Lower lobe of right lung (tissue), 2 donors: ENCODE measurements at places on chromosomes 2 and 18. TPM values are rescaled to one million over a fixed set of nuclear protein-coding genes. Genes with fewer than 3 reads are reported as not detected.

GRCh38 chr2:193272011-193272410 lies 1077.3 kb upstream of the TMEFF2 start:
- H3K27me3 ChIP-seq = no peaks in the 10 kb centered on the region
- no peak for DNase-seq
- no peaks in the 10 kb centered on the region for H3K36me3 ChIP-seq
- no peak overlapping the region for H3K4me3 ChIP-seq

DNA sequence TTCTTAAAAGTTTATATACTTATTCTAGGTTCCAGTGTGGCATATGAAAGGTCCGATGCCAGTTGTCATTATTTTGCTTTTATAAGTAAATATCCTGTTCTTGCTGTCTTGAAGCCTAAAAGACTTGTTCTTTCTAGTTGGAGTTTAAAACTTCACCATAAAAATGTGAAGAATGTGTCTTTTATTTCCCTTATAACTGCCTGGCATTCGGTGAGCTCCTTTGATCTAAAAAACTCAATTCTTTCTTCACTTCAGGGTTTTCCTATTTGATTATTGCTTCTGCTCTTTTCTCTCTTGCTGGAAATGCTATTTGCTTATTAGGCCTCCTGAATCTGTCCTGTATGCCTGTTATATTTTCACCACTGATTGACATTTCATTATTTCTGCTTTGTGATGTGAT lies 51.6 kb downstream of the TSPYL6 start:
- H3K36me3 ChIP-seq = no peaks in the 10 kb centered on the region
- H3K27ac ChIP-seq = no peak overlapping the region
- no peaks in the 10 kb centered on the region for H3K27me3 ChIP-seq
- no peak overlapping the region for H3K4me3 ChIP-seq
- H3K4me1 ChIP-seq = peaks cover 23% of the 10 kb centered on the region

DNA sequence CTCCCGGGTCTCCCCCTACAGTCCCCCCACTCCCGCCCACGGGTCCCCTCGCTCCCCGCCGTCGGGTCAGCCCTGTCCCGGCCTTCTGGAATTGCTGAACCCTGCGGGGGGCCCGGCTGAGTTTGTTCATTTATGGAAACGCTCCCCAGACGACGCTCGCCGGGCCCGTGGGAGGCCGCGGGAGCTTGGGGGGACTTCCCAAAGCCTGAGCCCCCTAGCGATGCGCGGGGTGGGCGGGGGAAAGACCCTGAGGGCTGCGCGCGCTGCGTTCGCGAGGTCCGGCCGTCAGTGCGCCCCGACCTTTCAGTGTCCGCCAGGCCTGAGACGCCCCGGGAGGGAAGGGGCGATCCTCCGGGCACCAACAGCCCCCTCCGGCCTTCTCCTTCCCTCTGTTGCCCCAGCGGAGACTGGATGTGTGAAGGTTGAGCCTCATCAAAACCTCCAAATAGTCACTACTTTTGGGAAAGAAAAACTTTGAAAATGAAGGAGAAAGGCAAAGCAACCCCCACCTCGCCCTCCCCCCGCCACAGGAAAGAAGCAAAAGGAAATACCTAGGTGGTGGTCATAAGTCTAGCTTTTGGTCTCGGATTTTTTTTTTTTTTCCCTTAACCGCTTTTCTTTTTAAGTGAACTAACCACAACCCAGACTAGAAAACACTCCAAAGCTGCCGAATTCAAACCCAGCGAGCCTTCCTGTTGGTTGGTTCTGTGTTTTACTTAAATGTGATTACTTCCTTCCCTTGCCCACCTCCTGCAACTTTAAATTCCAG lies 509 bp upstream of the CYS1 start:
- DNase-seq = no peak
- H3K4me1 ChIP-seq = peaks cover 19% of the 10 kb centered on the region
- H3K27ac ChIP-seq = peak overlapping the region; percentile 31
- H3K4me3 ChIP-seq = peak overlapping the region; percentile 53
- no peaks in the 10 kb centered on the region for H3K36me3 ChIP-seq

DNA sequence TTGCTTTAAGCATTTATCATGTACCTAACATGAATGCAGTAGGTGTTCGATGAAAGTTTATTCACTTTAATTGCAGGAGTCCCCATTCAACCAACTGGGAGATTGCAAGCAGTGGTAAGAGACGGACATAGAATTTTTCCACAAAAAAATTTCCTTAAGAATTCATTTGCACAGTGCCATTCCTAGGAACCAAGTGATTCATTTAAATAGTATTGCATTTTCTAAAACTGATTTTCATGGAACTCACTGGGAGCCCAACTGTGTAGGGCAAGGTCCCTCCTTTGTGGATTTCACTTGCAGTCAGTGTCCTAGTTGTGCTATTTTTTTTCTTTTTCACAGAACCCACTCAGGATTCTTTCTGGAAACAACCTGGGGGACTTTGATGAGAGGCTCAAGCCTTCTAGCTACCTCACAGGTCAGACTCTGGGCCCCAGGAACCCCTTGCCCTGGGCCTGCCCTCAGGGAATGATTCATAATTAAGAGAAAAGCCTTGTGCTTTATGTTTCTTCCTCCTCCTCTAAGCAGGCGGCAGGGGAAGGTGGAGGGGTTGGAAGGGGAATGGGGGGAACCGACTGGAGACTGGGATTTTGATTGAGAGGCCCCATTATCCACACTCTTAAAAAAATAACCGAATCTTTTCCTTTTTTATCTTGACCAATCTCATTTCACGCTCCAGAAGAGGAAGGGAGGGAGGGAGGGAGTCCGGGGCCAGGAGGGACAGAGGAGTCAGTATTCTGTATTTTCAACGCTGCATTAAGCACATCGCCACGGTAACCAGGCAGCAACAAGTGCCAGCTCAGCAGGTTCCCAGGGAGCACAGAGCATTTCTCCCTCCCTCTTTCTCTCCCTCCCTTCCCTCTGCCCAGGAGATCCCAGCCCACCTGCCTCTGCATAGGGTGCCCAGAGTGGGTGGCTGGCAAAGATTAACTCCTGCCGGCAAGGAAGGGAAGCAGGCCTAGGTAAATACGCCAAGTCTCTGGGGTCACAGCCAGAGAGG lies 51.8 kb downstream of the PSD4 start:
- no peak for DNase-seq
- no peaks in the 10 kb centered on the region for H3K4me1 ChIP-seq
- no peaks in the 10 kb centered on the region for H3K36me3 ChIP-seq

DNA sequence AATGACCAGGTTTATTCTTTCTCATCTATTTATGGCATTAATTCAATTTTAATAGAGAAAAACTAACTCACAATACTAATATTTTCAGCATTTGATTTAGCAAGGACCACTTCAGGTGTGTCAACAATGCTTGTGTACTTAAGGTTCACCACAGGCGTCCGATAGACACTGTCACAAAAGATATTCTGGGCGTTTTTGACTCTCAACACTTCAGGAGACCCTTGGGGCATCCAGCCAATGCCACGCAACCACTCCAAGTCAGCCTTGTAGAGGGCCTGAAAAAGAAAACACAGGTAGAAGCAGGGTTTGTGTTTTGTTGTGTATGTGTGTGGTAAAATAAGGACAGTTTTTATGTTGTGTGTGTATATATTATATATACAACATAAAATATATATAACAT lies 158.2 kb downstream of the NEB start:
- no peak overlapping the region for H3K4me3 ChIP-seq
- no peaks in the 10 kb centered on the region for H3K4me1 ChIP-seq
- no peak overlapping the region for H3K27ac ChIP-seq
- H3K36me3 ChIP-seq = no peaks in the 10 kb centered on the region

DNA sequence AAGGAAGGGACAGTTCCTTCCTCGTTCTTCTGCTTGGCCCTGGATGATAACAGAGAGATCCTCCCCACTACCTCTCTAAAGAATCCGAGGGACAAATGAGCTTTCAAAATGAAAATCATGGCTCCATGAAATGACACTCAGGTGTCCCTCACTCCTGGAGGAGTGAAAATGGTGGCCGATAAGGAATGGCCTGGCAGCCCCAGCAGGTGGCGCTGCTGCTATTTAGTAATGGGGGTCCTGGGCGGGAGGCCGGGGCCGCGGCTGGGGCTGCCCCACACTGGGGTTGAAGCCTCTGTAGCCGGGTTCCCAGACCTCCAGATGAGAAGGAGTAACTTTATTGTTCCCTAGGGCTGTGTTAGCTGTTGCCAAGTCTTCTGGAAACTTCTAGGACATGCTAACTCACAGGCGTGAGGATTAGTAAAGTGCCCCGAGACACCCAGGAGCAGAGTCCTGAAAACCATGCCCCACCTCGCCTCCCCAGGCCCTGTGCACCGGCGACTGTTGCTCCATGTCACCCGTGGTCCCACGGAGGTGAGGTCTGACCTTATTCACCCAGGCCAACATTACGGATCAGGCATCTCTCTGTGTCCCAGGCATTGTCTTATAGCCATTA lies 138.0 kb downstream of the CTIF start:
- H3K27me3 ChIP-seq = no peaks in the 10 kb centered on the region
- no peak overlapping the region for H3K4me3 ChIP-seq
- peak; percentile 82 for DNase-seq
- H3K36me3 ChIP-seq = no peaks in the 10 kb centered on the region
- H3K27ac ChIP-seq = no peak overlapping the region

- DNase-seq = no peak
- H3K4me1 ChIP-seq = peaks cover 20% of the 10 kb centered on the region
- H3K27me3 ChIP-seq = no peaks in the 10 kb centered on the region
- peaks cover 8% of the 10 kb centered on the region for H3K36me3 ChIP-seq
Measured at GRCh38 chr2:47486841-47487497, 84.0 kb downstream of the MSH2 start.

GRCh38 chr2:213238753-213239495 lies 45.3 kb upstream of the SPAG16 start:
- H3K36me3 ChIP-seq = no peaks in the 10 kb centered on the region
- H3K4me3 ChIP-seq = no peak overlapping the region
- H3K27ac ChIP-seq = peak overlapping the region; percentile 33
- H3K4me1 ChIP-seq = no peaks in the 10 kb centered on the region

GRCh38 chr18:62957885-62958472 lies 242.6 kb downstream of the PHLPP1 start:
- H3K27ac ChIP-seq = no peak overlapping the region
- no peak overlapping the region for H3K4me3 ChIP-seq
- H3K36me3 ChIP-seq = no peaks in the 10 kb centered on the region

- no peak overlapping the region for H3K4me3 ChIP-seq
- H3K27ac ChIP-seq = no peak overlapping the region
- DNase-seq = no peak
- no peaks in the 10 kb centered on the region for H3K4me1 ChIP-seq
- H3K36me3 ChIP-seq = no peaks in the 10 kb centered on the region
- no peaks in the 10 kb centered on the region for H3K27me3 ChIP-seq
Measured at GRCh38 chr18:11179959-11180519, 30.7 kb upstream of the PIEZO2 start.

GRCh38 chr18:66226782-66227181 lies 377.1 kb downstream of the CDH19 start:
- H3K4me1 ChIP-seq = no peaks in the 10 kb centered on the region
- H3K27me3 ChIP-seq = no peaks in the 10 kb centered on the region
- H3K4me3 ChIP-seq = no peak overlapping the region
- no peak for DNase-seq

DNA sequence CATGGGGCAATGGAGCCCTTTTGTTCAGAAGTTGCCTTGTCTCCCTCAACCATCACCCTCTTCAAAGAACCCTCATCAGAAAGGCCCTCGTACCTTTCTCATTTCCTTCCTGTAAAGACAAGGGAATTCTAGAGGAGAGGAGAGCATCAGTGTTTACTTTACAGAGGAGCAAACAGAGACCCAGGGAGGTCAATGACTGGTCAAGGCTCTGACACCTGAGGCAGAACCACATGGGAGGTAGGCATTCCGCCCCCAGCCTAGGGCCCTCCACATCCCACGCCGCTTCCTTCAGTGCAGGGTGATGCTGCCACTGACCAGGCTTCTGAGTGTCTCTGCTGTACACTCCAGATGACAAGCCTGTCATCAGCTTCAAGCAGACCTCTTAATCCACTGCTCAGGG lies 104.7 kb downstream of the NRP2 start:
- no peak for DNase-seq
- peak overlapping the region; percentile 74 for H3K27ac ChIP-seq
- no peaks in the 10 kb centered on the region for H3K27me3 ChIP-seq
- no peak overlapping the region for H3K4me3 ChIP-seq
- peaks cover 28% of the 10 kb centered on the region for H3K4me1 ChIP-seq
- no peaks in the 10 kb centered on the region for H3K36me3 ChIP-seq

DNA sequence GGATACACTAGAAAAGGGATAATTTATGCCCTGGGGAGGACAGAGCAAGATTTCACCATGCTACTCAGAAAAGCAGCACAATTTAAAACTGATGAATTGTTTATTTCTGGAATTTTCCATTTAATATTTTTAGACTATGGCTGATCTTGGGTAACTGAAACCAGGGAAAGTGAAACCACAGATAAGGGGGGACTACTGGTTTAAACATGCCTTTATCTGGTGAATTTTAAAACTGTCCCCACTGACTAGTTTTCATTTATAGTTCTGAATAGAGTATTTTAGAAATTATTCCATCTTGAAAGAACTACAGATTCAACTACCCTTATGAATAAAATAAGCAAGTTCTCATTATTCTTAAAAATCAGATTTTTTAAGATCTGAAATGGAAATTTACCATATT lies 15.0 kb downstream of the NFU1 start:
- DNase-seq = no peak
- peaks cover 75% of the 10 kb centered on the region for H3K36me3 ChIP-seq
- no peaks in the 10 kb centered on the region for H3K27me3 ChIP-seq
- H3K4me1 ChIP-seq = no peaks in the 10 kb centered on the region

- DNase-seq = no peak
- H3K27me3 ChIP-seq = no peaks in the 10 kb centered on the region
- H3K4me3 ChIP-seq = no peak overlapping the region
- H3K36me3 ChIP-seq = no peaks in the 10 kb centered on the region
Measured at GRCh38 chr2:118084491-118085089, 3.7 kb upstream of the INSIG2 start.

DNA sequence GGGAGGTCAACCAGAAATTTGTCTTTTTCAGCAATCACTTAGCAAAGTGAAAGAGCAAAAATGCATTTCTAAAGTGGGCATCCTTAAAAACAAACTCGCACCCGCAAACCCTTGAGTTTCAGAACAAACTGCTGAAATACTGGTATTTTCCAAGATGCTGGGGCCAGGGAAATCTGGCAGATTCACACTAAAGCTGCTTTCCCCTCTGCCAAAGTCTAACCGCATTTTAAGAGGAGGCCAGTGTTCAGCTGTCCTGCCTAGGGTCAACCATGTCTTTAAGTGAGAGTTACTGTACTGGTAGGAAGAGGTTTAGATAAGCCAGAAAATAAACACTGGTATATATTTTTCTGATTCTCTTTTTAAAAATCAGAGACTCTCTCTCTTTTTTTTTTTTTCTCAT lies 55.9 kb downstream of the ACVR1 start:
- no peak for DNase-seq
- H3K27me3 ChIP-seq = no peaks in the 10 kb centered on the region
- H3K36me3 ChIP-seq = peaks cover 25% of the 10 kb centered on the region
- H3K27ac ChIP-seq = no peak overlapping the region
- H3K4me3 ChIP-seq = no peak overlapping the region
- peaks cover 11% of the 10 kb centered on the region for H3K4me1 ChIP-seq

Gene ATP9B
- 48.6 TPM for total RNA-seq

Gene IGFBP2
- 37.7 TPM for total RNA-seq

Gene ASXL3
- 1.4 TPM for total RNA-seq

Gene CNGA3
- 0.18 TPM for total RNA-seq

Gene SLC40A1
- total RNA-seq = 135 TPM

Gene LMAN1
- total RNA-seq = 62.7 TPM

Gene KCNS3
- total RNA-seq = 28.7 TPM

Gene PPP1R1C
- total RNA-seq = 2.9 TPM
